CD4-positive, alpha-beta T cell (primary cell): ENCODE measurements at places on chromosomes 1 and 21.

GRCh38 chr1:107682467-107682866 is 282.5 kb downstream of the VAV3 start:
- DNase-seq = no peak

DNA sequence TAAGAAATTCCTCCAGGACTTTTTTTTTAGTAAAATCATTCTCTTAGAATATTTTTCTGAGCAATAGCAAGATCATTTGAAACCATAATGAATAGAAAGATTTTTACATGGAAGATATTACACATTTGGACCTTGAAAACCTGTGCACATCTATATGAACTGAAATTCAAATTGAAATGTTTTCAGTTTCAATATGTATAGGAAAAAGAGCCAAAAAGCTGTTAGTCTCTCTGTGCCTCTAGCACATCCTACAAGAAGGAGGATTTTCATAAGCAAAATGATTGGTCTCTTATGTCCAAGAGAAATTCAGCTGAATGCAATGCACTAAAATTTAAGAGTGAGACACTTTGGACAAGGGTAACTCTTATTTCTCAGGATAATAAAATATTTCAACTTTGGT is 8.2 kb downstream of the HMCN1 start:
- DNase-seq = no peak

DNA sequence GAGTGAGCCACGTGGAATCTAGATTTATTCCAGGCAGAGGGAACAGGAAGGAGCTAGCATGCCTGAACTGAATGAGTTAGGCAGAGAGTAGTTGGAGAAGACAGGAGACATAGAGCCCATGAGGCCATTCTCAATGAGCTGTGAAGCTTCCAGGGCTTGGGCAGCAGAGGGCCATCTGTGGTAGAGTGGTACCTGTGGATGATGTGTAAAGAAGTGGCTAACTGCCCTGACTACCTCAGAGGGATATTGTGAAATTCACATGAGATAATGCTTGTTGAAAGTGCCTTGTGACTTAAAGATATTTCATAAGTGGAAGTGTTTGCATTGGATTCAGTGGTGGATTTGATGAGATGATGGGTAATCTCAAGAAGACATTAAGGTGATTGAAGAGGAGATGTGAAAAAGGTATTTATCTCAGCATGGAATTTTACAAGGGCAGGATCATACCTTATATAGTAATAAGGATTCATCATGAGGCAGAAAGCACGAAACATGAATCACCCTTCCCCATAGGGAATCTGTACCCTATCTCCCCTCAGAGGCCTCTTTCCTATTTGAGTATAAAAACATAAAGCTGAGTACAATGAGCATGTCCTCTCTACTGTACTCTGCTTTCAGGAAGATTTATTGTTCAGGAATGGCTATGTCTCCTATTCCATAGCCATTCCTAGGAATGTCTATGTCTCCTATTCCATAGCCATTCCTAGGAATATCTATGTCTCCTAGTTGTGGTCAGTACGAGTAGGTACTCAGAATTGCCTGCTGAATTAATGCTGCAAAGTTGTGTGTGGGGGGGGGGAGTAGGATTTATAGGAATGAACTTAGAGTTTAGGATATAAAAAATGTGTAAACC is 146.8 kb downstream of the PAPPA2 start:
- no peak for DNase-seq

- no peak for DNase-seq
Observed at GRCh38 chr1:209805341-209805781, 581 bp downstream of the IRF6 start.

DNA sequence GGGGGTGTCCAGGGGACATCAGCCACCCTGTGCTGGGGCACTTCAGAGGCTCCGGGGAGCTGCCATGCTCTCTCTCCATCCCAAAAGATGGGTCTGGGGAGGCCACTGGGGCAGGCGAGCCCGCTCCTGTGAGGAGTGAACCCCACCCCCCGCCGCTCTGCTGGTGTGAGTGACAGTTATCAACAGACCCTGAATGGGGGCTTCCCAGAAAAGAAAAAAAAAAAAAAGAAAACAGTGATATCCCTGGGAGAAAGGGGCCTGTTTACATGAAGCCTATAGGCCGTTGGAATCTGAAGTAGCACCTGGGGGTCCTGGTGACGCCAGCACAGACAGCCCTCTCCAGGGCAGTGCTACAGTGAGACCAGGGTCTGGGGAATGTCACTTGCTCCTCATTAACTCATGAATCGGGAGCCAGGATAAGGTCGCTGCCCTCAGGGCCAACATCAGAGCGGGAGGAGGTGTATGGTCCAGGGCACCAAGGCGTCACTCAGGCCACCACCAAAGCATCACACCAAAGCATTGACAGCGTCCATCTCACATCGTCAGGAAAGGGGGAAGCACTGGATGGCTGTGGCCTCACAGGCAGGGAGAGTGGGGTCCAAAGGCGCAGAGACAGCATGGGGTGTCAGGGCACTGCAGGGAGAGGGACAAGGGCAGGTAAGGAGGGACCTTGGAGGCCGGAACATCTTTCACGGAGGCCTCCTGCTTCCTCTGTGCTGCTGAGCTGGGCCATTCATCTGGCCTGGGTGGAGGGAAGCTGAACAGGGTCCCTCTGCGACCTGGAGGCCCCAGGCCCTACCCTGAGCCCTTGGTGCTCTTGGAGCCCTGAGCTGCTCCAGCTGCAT is 8.4 kb upstream of the NPHP4 start:
- no peak for DNase-seq

- DNase-seq = no peak
Observed at GRCh38 chr1:184791550-184791900, 36.9 kb upstream of the EDEM3 start.
